ENCODE measurements at places on chromosomes 7 and 10.
A peak's percentile ranks its signal among the peaks of the same experiment; 100 is the strongest.

DNA sequence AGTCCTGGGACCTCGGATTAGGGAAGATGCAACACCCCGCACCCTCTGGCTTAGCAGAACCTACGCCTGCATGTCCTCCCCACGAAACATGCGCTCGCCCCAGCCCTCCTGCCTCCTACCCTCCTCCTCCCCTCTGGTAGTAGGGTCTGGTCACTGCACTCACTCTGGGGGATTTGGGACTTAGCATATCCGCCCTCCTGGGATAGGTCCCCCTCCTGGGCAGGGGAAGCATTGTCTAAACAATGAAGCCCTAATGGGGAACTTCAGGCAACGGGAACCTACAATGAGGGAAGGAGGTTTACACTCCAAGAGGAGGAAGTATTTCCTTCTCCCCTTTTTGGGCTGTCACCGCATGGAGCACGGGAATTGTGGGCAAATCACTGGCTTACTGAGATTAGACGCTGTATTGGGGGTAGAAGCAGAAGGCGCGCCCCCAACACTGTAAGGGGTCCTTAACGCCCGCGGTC is 892 bp downstream of the CRHR2 start:
- DNase-seq = no peak

DNA sequence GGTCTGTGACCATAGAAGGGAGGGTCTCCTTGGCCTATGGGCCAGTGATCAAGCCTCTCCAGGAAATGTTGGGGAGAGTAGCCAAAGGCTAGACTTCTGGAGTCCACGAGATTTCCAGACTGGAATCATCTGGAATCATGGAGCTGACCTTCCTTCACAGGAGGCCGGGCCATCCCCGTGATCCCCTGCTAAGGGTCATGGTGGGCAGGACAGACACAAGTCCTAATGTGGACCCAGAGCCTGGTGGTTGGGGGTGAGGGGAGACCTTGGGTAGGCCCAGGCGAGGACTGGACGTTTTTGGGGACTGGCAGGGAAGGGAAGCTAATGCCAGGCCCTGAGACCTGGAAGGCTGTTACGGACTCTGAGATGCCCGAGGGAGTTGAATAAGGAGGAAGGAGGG is 9.8 kb upstream of the GRID1 start:
- no peak for DNase-seq

GRCh38 chr7:112056409-112056808 is 149.8 kb downstream of the DOCK4 start:
- DNase-seq = no peak

GRCh38 chr7:85341121-85341520 is 154.3 kb upstream of the SEMA3D start:
- no peak for DNase-seq

DNA sequence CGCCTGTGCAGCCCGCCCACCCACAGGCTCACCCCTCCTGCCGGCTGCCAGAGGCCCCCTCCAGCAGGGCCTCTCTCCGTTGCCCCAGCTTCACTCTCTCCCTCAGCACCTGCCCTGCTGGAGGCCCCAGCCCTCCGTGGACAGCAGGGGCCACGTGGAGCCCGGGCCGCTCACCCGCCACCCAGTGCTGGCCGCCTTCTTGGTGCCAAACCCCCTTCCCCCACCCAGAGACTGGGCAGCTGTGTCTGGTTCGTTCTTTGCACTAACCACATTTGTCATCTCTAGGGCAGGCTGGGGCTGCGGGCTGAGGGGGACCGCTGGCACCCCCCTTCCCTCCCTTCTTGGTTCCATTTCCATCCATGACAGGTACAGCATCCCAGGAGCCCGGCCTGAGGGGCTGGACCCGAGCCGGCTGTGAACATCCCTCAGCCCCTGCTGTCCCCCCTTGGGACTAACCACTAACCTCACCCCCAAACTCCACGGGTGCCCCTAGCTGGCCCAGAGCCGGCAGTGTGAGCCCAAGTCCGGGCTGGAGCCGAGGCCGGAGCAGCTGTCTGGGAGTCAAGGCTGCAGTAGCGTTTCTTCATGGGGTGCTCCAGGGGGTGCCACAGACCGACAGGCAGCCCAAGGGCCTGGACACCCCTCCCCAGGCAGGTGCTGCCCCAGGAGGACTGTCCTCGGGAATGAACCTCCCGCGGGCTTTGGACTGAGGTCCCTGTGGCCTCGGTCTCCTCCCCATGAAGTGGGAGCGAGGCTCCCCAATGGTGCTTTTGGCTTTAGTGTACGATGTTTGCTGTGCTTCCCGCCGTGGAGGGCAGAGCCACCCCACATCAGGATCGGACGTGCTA is 25.5 kb upstream of the AMZ1 start:
- DNase-seq = no peak

DNA sequence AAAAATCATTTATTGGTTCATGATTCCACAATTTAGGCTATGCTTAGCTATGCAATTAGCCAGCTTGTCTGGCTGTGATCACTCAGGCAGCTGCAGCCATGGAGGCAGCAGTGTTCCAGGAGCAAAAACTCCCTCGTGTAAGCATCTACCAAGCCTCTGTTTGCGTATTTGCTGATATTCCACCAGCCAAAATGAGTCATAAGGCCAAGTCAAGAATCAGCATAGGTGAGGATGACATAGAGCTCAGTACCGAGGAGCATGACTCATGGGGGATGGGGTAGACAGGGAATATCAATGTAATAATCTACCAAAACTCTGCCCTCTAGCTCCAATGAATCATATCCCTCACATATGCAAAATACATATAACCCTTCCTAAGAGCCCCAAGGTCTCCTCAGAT is 63.3 kb downstream of the IMMP2L start:
- peak; percentile 74 for DNase-seq

DNA sequence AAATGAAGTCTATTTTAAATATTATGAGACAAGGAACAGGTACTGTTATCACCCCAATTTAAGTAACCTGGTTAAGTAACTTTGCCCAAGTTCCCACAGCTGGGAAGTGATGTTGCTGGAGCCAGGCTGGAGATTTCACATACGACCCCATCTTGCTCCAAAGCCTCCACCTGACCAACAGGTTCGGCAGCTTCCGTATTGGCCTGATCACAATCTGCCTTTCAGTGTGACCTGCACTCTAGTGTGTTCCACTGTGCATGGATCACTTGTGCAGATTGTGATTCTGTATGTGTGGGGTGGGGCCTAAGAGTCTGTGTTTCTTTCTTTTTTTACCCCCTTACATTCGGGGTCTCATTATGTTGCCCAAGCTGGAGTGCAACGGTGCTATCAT is 66.1 kb downstream of the PRTFDC1 start:
- DNase-seq = no peak

GRCh38 chr10:92328993-92329392 is 38.0 kb downstream of the MARCHF5 start:
- DNase-seq = no peak

- DNase-seq = no peak
Measured at GRCh38 chr10:22481687-22482539, 136.6 kb downstream of the SPAG6 start.

DNA sequence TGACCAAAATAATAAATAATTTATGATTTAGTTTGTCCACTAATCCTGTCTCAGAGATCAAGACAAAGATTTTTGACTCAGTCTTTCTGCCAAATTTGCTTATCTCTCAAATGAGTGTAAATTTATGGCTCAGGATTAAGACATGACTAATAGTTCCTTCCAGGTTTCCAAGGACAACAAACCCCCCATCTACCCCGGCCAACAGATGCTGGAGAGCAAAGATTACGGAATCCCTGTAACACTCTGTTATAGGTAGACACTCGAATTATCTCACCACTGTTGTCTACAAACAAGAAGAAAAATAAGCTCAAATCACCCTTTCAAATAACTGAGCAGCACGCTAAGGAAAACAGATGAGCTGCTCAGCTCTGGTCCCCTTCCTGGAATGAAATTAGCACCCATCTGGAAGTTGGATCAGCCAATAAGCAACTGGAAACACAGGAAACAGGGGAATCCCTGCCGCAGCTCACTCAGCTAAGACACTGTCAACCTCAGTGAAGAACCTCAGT is 56.8 kb upstream of the SVIL start:
- DNase-seq = peak; percentile 33

DNA sequence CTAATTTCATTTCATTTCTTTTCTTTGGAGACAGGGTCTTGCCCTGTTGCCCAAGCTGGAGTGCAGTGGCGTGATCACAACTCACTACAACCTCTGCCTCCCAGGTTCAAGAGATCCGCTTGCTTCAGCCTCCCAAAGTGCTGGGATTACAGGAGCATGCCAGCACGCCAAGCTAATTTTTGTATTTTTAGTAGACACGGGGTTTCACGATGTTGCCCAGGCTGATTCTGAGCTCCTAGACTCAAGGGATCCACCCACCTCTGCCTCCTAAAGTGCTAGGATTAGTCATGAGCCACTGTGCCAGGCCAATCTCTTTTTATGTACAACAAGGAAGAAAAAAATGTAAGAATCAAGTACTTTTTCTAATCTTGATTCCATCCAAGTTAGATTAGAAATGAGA is 10.7 kb upstream of the KMT2E start:
- DNase-seq = no peak

- DNase-seq = no peak
Measured at GRCh38 chr7:80636709-80637108, 1.7 kb upstream of the CD36 start.

- no peak for DNase-seq
Measured at GRCh38 chr10:75935650-75936400, 504.4 kb downstream of the LRMDA start.

DNA sequence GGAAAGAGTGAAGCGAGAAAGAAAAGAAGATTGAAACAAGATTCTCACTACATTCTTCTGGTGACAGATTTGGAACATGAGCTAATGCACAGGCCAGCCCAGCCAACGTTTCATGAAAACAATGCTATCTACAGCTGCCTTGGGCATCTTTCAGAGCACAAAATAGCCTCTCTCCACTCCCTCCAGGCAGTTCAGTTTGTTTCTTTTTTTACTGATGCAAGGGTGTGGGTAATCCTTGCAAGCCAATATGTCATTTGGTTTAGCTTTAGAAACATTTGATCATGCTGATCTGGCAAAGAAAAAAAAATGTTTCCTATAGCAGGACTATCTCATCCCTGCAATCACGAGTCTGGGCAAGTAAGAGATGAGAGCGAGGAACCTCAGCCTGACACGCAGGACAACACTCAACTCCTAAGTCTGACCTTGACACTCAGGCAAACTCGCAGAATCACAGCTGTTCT is 35.9 kb downstream of the SVIL start:
- DNase-seq = no peak

DNA sequence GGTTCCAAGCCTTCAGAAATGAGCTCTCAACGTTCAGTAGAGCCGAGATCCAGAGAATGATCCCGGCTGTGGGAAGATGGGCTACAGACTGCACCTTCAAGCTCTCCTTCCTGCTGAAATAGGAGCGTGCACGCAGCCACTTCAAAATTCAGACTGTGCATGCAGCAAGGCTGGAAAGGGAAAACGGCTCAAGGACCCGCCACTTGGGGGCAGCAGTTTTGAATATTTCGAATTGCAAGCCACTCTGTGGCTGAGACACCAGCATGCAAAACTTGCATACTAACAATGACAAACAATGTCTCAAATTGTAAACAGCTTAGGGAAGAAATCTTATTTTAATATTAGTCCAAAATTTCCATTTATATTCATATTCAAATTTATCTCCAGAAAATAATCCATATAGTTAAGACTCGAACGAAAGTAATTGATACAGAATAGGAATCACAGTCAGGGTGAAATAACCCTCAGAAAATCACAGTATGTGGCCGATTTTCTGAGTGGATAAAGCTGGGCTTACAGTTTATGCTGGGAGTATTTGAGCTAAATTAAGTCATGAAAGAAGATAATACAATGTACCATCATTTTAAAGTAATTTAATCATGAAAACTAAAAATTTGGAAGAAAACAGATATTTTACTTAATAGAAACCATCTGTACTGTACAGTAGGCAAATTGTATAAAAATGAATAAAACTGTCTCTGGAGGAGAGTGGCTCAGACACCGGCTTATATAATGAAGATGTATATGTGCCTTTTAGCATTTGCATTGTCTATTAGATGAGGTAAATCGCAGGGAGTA is 137.9 kb upstream of the MKI67 start:
- no peak for DNase-seq

DNA sequence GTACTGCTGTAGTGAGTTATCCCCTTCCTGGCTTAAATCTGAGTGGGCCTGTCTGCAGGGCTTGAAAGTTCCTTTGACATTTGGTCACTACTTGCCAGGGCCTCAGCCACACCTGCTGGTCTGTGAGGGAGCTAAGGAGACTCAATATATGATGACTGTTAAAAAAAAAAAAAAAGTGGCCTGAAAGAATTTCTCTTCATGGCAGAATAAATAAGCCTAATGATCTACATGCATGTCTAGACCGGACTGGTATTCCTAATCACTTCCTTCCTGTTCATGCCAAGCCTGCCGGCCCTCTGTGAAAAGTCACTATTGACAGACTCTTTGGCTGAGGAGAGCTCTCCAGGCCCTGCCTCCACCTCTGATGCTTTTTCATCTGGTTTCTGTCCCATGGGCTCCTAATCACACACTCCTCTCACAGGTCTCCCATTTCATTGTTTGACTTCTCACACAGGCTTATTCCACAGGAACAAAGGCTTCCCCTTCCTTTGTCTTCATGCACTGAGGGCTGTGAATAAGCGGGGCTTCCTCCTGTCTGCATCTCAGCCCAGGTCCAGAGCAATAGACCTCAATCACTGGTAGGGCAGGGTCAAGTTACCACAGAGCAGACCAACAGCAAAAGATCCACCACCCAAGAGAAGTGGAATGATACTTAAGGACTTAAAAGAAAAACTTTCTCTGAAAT is 99.1 kb upstream of the SEC61G start:
- DNase-seq = no peak

DNA sequence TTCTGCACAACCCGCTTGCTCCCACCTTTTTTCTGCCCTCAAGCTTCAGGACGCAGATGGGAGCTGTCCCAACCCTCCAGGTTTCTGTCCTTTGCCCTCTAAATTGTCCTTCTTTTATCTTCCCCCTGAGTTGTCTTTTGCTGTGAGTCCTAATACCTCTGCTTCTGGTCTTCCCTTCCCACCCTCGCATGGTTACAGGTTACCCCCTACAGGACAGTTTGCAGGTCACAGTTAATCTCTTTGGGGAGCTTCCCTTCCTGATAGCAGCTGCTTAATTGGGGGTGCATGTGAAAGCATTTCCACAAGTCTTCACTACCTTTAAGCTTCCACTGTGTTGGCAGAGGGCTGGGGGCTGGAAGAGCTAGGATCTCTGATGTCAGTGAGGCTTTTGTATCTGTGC is 121.5 kb upstream of the CXCL12 start:
- DNase-seq = no peak

DNA sequence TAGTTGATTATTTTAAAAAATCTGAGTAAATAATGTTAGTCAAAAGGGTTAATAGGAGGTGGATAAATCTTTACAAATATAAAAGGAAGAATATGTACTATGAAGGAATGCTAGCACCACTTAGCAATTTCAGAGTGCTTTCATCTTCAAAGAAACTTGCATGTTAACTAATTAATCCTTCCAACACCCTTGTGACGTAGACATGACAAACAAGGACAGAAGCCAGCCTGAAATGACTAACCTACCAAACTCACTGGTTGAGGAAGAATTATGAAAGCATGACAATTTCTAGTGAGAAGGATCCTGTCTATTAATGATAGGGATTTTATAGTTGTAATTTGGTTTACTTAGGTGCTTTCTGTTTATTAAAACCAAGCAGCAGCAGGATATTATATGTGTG is 468.0 kb upstream of the FZD8 start:
- no peak for DNase-seq
